ENCODE measurements at places on chromosomes 5 and 9.

DNA sequence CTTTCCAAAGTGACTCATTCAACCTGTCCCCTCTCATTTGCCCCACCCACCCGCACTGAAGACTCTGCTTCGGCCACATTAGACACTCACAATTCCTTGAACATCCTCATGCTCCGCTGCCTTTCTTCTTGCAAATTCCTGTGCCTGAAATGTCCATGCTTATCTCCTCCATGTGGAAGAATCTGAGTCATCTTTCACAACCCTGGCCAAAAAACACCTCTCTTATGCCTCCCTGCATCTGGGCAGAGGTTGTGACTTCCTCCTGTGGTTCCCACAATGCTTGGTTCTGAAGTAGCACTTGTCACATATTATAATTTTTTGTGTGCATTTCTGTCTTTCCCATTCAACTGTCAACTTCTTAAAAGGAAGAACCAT lies 238.6 kb downstream of the ENC1 start:
- DNase-seq, result no peak

GRCh38 chr5:161093100-161093499 lies 241.1 kb upstream of the ATP10B start:
- DNase-seq, result no peak

- no peak for DNase-seq
Observed at GRCh38 chr9:89418474-89418845, 79.5 kb downstream of the SEMA4D start.

GRCh38 chr9:97850746-97851445 lies 2.1 kb upstream of the FOXE1 start:
- DNase-seq, result no peak

DNA sequence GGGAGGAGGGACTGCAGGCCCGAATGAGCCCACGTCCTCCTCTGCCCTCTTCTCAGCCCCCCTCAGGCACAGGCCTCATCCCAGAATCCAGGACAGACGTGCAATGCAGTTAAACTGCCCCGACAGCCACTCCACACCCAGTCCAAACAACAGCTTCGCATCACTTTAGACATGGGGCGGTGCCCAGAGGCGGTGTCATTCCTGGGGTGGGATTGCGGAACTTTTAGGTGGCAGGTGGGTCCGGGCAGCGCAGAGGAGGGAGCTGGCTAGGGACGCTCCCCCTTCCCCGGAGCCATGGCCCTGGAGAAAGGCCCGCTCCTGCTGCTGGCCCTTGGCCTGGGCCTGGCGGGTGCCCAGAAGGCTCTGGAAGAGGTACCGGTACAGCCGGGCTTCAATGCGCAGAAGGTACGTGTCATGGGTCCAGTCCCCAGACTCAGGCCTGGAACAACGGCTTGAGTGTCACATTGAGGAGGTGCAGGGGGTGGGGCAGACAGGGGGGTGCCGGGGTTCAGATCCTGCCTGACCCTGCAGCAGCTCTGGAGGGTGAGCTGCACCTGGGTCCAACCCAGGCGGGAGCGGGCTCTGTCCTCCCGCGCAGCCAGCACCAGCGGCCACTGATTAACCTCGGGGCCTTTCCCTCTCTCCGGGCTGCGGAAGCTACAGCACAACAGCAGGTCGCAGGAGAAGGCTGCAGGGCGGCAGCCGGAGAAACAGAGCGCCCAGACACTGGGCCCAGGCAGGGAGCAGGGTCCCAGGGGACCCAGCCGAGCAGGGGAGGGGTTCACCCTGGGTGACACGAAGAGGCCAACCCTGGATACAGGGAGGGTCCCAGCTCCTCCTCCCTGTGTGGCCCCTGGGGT lies 25.2 kb downstream of the GLT6D1 start:
- no peak for DNase-seq

DNA sequence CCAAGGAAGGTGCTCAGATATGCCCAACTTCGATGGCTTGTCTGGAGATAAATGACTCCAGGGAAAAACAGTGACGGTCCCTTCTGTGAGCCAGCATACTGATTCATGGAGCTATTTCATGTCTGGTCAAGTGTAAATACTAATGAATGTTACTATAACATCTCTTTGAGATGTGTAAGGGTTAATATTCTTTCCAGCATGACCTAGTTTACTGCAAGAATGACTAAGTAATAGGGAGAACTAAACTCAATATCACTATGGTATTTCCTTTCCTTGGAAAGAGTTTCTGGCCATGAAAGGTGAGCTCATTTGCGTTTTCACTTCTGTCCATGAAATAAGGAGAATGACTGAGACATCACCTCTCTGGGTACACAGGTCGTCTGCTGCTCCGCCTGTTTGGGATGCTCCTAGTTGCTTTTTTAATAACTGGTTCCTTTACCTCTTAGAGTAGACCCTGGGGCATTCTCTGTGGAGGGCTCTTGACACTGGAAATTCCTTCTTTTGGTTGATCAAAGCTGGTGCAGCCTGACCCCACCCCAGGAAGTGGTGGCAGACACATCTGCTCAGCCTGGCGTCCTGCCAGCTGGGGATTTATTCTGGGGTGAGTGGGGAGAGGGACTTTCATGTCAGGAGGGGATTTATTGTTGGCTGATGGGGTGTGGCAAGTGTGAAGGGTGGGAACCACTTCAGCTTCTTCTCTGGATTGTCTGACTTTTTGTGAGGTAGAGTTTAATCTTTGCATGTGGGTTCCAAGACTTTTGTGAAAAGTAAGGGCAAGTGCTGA lies 250.0 kb upstream of the MPDZ start:
- no peak for DNase-seq

- no peak for DNase-seq
Observed at GRCh38 chr9:117315236-117315635, 99.6 kb downstream of the ASTN2 start.

- DNase-seq, result no peak
Observed at GRCh38 chr5:82422001-82422740, 144.0 kb upstream of the RPS23 start.

DNA sequence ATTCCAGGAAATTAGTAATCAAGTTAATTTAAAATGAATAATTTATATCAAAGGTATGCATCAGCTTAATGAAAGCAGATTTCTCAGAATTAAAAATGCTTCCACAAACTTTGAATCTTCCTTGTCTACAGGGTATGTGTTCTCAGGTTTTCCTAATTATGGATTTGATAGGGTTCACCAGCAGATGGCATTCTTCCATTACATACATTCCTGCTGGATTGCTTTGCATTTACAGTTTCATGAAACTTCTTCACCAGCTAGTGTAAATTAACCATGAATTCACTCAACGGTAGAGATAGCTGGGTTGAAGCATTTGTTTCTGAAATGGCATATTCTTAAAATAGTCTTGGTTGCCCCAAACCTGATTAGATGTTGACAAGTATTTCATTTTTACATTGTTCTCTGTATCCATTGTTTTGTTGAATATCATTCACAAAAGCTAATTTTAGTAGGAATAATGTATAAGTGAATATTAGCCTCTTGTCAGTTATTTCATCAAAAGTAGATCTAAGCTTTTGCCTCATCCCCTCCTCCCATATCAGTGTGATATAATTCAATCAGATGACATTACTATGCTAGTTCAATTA lies 68.7 kb upstream of the WDR41 start:
- DNase-seq, result no peak

- no peak for DNase-seq
Observed at GRCh38 chr5:33369485-33370465, 71.0 kb upstream of the TARS1 start.

- DNase-seq, result peak; percentile 27
Observed at GRCh38 chr5:139422307-139422893, 16.9 kb downstream of the DNAJC18 start.

- DNase-seq, result no peak
Observed at GRCh38 chr9:21255538-21256212, 15.9 kb upstream of the IFNA14 start.

DNA sequence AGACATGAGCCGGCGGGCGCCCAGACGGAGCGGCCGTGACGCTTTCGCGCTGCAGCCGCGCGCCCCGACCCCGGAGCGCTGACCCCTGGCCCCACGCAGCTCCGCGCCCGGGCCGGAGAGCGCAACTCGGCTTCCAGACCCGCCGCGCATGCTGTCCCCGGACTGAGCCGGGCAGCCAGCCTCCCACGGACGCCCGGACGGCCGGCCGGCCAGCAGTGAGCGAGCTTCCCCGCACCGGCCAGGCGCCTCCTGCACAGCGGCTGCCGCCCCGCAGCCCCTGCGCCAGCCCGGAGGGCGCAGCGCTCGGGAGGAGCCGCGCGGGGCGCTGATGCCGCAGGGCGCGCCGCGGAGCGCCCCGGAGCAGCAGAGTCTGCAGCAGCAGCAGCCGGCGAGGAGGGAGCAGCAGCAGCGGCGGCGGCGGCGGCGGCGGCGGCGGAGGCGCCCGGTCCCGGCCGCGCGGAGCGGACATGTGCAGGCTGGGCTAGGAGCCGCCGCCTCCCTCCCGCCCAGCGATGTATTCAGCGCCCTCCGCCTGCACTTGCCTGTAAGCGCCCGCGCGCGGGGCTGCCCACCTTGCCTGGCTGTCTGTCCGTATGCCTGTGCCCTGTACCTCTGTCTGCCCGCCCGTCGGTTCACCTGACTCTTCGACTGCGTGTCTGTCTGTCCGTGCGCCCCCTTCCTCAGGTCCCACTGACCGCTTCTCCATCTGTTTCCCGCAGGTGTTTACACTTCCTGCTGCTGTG lies 412 bp downstream of the FGF18 start:
- DNase-seq, result no peak

DNA sequence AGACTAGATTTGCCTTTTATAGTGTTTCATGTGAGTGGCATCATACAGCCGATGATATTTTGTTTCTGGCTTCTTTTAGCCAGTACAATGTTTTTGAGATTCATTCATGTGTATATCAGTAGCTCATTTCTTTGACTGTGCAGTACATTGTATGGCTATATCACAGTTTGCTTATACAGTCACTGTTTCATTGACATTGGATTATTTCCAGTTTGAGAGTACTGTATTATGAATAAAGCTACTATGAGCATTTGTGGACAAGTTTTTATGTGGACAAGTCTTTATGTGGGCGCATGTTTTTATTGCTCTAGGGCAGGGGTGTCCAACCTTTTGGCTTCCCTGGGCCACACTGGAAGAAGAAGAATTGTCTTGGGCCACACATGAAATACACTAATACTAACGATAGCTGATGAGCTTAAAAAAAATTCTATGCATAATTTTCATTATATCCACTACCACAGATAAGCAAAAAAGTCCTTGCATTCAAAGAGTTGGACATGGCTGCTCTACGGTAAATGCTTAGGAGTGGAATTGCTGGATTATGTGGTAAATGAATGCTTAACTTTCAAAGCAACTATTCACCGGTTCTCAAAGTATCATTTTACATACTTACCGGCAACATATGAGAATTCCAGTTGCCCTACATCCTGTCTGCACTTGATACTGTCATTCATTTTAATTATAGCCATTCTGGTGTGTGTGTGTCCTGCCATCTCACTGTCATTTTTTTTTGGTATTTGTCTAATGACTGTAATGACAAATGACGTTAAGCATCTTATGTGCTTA lies 177.8 kb downstream of the RGS3 start:
- DNase-seq, result no peak

DNA sequence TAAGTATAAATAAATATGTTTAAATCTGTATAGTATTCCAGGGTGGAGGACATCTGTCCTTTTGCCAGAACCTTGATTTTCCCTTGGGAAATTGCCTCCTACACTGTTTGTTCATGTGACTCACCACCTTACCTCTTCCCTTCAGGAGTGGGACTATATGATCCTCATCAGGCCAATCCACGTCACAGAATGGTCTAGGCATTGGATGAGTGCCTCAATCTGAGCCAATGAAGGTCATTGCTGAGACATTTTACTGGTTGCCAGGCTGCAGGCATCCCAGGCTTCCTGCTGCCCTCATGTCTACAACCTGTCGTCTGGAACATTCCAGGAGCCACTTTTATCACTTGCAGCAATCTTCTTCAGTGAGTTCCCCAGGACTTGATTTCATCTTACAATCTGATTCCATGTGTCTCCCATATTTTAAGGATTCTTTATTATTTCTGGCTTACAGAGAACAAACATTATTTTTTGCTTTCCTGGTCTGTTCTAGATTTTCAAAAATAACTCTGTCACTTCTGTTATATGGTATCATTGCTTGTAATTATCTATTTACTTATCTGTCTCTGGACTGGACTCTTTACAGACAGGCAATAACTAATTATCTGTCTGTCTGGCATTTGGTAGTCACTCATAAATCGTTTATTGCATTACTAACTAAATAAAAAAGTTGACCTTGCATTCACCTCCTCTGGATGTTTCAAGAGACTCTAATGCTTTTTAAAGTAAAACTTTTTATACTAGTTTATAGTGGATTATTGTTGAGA lies 107.3 kb upstream of the APC start:
- no peak for DNase-seq

DNA sequence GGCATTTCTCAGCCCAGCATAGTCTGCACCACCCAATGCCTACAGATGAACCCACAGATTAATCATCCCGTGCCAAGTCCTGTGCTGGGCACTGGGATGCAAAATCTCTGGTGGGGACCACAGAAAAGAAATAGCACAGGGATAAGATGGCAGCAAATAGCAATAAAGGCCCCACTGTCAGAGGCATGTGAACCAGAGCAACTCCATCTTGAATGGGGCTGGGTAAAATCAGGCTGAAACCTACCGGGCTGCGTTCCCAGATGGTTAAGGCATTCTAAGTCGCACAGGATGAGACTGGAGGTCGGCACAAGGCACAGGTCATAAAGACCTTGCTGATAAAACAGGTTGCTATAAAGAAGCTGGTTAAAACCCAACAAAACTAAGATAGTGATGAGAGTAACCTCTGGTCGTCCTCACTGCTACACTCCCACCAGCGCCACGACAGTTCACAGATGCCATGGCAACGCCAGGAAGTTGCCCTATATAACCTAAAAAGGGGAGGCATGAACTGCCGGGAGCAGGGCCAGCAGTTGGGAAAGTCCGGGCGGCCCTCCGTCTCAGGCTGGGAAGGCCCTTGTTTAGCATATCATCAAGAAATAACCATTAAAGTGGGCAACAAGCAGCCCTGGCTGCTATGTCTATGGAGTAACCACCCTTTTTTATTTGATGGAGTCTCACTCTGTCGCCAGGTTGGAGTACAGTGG lies 65.2 kb downstream of the C9orf50 start:
- DNase-seq, result no peak

DNA sequence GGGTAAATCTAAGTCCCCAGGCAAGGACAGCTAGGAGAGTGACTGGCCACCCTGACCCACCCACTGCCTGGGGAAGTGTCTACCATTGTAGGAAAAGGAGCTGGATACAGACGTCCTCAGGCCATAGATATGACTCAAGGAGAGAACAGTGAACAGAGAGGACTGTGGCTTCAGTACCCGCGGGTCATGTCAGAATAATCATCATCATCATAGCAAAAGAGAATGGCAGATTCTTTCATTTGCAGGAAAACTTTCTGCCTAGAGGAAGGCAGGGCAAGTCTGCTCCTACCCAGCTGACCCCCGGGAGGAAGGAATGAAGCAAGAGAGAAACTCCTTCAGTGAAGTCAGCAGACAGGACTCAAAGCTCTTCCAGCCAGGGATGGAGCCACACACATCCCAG lies 52.2 kb upstream of the UBTD2 start:
- no peak for DNase-seq

- no peak for DNase-seq
Observed at GRCh38 chr9:90044263-90044662, 439.5 kb downstream of the GADD45G start.

GRCh38 chr9:78620303-78620702 lies 323.4 kb downstream of the PSAT1 start:
- DNase-seq, result no peak

Measured in NCI-H1417 treated with DMSO at 0.1 percent for 48 hours (cell line).